A673 (cell line): ENCODE measurements at places on chromosomes 6 and 20.

DNA sequence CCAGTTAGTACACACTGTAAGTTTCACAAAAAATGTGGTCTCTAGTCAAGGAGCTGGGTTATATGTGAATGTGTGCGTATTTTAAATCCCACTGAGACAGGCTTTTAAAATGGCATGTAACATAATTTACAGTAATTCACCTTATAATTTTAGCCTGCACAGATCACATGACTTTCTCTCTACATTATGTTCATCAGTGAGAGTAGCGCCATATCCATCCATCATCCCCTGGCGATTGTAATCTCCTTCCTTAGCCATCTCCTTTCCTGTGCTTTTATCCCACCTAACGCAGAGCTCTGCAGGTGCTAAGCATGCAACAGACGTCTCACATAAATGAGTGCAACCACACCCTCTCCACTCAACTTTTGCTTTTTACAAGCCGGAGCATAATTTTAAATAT, 210.8 kb downstream of the TBC1D7 start:
- no peak for DNase-seq

GRCh38 chr6:159461266-159461665, 231.8 kb downstream of the SOD2 start:
- no peak for DNase-seq

GRCh38 chr20:61949363-61949713, 116.3 kb downstream of the TAF4 start:
- DNase-seq, result no peak

DNA sequence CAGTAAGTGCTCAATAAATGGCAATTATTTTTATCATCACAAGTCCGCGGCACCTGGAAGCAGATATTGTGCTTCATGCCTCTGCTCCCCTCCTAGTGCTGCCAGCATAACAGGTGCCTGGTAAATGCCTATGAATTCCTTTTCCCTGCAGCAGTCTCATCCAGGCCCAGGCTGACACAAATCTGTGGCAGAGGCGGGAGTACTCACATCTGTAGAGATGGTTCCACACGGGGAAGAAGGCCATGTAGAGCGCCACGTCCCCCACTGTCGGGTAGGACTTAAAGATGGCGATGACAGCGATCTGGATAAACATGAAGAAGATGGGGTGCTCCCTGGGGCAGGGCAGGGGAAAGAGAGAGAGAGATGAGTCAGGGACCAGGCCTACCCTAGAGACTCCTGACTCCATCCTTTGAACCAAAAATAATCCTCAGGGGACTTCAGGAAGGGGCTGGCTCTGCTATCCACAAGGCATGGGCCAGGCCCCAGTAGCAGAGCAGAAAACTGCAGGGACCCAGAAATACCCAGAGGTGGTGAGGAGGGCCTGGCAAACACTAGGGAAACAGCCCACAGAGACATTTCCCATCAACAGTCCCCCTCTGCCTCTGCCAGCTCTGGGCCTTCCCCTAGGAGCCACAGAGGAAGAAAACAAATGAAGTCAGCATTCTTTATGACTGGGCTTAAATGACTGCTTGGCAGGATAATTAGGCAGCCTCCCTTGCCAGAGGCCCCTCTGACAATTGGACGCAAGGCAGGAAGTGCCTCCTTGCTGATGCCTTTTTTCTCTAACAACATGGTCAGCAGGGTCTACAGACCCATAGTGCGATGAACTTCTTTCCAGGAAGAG, 23.0 kb downstream of the MAP1LC3A start:
- peak; percentile 73 for DNase-seq

DNA sequence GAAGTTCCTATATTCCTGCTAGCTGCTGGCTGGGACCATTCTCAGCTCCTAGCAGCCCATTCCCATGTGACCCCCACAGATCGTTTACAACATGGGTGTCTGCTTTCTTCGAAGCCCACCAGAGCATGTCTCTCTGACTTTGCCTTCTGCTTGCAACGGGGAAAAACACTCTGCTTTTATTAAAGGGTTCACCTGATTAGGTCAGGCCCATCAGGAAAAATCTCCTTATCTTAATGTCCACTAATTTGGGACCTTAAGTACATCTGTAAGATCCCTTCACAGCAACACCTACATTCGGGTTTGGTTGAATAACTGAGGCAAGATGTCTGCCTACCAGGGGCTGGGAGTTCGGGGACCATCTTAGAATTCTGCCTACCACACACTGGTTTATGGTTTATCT, 496.9 kb downstream of the CDKAL1 start:
- DNase-seq, result no peak

- no peak for DNase-seq
Observed at GRCh38 chr20:61882716-61883615, 182.7 kb downstream of the TAF4 start.

- peak; percentile 55 for DNase-seq
Observed at GRCh38 chr6:28709478-28710349, 184.0 kb downstream of the GPX5 start.

GRCh38 chr20:50237349-50237748, 46.7 kb downstream of the CEBPB start:
- DNase-seq, result no peak

DNA sequence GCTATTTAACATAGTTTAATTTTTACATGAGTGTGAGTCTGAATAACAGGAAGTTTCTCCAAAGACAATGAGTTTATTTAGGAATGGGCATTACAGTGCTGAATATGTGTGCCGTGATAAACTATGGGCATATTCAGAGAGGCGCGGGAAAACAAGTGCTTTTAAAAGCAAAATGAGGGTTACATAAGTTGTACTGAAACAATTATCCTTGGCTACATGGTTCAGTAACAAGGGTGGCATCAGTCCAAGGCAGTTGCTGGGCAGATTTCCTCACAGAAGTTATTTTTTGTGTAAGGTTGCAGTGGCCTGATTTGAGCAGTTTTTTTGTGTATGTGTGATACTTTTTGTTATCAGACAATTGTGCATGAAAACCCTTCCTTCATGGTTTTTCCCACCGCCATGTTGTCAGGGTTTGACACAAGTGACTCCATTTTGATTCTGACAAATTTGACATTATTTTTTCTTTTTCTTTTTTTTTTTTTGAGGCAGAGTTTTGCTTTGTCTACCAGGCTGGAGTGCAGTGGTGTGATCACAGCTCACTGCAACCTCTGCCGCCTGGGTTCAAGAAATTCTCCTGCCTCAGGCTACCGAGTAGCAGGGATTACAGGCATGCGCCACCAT, 22.3 kb upstream of the PXDC1 start:
- DNase-seq, result peak; percentile 51

DNA sequence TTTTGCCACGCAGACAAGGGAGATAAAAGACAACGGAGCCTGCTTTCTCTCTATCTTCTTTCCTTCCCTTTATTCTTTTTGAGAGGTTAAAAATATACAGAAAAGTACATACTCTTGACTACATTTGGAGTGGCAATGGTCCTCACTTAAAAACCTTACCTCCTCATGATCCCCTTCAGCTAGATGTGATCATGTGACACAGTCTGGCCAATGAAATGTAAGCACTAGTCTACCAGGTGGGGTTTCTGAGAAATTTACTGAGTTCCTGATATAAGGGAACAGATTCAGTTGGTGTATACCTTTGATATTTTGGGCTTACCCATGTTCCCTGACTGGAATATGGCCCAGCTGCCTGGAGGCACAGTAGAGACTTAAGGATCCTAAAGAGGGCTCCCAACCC, 165.5 kb upstream of the BEND3 start:
- DNase-seq, result no peak

GRCh38 chr6:149362289-149362688, 37.8 kb upstream of the SUMO4 start:
- no peak for DNase-seq

GRCh38 chr20:35942243-35942642, 12.1 kb downstream of the SCAND1 start:
- DNase-seq, result peak; percentile 56

- no peak for DNase-seq
Observed at GRCh38 chr6:32581315-32582095, 8.1 kb downstream of the HLA-DRB1 start.

DNA sequence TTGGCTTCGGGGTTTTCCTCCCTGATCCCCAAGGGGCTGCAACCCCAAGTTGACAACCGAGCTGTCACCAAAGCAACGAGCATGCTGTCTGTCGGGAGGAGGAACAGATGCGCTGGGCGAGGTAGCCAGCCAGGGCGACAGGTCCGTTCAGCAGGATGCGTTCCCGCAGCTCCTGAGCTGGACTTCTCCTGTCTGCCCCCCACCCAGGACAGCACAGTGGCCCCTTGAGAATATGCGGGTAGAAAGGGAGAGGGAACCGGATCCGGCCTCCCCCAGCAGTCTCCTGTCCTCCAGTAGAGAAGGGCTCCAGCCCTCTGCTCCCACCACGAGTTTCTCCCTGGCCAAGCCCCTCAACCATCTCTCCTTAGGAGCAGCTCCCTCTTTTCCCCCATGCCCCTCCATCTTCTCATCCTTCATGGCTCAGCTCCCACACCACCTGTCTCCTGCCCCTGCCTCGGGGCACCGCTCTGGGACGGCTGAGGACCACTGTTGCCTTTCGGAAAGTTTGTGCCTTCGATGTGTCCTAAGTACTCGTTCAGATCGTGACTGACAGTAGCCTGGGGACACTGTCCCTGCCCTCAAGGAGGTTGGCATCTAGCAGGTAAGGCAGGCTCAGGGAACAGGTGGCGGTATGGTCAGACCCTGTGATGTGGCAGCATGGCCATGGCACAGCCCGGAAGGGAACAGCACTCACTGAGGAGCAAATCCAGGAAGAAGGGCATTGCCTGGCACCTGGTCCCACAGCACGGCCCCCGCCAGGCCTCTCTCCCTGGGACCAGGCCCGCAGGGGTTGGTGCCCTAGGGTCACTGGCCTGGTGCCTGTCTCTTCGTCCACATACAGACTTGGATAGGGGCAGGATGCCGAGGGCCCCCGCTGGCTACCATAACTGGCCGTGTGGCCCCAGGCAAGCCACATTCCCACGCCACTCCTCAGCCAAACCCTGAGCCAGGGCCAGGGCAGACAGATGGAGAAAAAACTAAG, 96.3 kb downstream of the ASXL1 start:
- no peak for DNase-seq

DNA sequence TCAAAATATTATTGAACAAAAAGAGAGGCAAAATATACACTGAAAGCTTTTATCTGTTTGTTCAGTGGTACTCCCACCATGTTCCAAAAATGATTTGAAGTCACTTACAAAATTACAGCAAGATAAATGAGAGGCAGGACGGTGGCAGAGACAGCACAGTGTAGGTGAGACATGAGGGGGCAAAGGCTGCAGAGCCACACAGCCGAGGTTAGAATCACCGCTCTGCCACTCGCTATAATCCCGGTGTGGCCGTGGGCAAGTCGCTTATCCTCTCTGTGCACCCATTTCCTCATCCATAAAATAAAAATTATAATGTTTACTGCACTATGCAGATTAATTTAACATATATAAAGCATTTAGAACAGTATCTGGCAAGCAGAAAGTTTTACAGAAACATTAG, 140.1 kb upstream of the BEND6 start:
- DNase-seq, result no peak

DNA sequence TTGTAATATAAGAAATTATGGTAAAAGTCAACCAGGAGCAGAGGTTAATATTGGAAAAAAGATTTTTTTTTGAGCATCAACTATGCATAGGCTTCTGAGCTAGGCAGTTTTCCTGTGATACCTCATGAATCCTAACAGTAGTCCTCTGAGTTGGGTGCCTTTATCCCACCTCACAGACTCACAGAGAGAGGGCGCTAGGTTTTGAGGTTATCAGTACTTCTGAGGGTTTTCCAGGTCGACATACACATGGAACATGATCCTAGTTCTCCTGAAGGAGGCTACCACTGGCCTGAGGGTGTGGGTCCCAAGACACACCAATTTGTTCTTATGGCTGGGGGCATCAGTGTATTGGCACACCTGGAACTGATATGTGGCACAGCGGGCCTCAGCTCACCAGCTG, 358.8 kb upstream of the JAG1 start:
- no peak for DNase-seq

DNA sequence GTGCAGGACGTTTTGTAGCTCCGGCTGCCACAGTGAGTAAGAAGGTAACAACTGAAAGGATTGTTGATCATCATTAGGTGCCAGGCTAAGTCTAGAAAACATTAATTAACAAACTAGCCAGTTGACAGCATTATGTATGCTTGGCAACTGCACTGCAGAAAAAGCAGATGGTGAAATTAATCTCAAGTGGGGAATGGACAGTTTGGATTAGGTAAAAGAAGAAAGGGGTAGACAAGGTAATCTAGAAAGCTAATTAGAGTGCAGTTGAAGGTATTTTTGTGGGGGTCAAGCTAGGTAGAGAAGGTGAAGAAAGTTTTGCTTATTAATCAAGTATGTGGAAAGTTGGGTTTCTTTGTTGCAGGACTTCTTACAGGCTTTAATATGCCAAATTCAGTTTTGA, 69.7 kb upstream of the HINT3 start:
- no peak for DNase-seq

DNA sequence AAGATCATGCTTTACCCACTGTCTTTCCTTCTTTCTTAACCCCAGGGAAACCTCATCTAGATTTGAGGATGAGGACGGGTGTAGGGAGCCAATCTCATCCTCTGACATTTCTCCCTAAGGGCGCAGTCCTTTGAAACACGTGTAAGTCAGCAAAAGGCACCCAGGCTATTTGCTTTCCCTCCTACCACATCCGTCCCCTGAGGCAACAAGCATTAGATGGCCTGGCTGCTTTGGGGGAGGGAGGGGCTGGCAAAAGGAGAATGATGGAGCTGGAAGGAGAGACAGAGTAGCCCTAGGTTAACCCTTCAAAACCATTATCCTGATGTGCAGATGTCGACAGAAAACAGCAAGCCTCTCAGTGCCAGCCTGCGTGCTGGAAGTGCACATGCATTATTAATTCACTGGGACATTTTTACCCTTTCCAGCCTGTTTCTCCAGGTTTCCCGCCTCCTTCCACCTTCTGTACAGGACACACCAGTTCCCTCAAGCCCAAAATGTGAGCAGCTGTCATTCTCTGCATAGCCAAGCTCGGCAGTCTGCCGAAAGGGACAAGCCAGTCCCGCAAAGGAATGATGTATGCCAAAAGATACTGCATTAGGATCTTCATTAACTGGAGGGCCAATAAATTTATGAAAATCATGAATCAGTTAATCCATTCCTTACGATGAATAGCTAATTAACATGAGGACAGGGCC, 547.2 kb downstream of the CD83 start:
- DNase-seq, result no peak

DNA sequence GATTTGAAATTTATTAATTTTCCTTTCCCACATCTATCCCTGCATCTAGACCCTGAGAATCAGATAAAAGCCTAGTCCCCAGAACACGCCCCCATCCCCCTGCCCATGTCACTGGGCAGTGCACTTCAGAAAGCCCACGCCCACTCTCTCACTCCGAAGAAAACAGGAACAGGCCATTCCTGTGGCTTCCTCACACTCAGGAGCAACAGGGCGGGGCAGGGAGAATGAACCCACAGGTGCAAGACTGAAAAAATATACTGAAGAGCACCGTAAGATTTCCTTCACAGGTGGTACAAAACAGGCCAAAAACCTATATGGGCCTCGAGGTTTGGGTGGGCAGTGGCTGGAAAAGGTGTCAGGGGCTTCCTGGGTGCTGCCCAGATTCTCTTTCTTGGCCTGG, 3.4 kb downstream of the OXT start:
- no peak for DNase-seq

GRCh38 chr6:149316108-149316727, 1.3 kb upstream of the TAB2 start:
- no peak for DNase-seq
